HFF-Myc (cell line): ENCODE measurements at places on chromosomes 6 and 20.

- DNase-seq, result no peak
Observed at GRCh38 chr20:7996898-7997297, 22.7 kb downstream of the TMX4 start.

GRCh38 chr6:148523048-148523447 is 180.4 kb downstream of the SASH1 start:
- peak; percentile 83 for DNase-seq

DNA sequence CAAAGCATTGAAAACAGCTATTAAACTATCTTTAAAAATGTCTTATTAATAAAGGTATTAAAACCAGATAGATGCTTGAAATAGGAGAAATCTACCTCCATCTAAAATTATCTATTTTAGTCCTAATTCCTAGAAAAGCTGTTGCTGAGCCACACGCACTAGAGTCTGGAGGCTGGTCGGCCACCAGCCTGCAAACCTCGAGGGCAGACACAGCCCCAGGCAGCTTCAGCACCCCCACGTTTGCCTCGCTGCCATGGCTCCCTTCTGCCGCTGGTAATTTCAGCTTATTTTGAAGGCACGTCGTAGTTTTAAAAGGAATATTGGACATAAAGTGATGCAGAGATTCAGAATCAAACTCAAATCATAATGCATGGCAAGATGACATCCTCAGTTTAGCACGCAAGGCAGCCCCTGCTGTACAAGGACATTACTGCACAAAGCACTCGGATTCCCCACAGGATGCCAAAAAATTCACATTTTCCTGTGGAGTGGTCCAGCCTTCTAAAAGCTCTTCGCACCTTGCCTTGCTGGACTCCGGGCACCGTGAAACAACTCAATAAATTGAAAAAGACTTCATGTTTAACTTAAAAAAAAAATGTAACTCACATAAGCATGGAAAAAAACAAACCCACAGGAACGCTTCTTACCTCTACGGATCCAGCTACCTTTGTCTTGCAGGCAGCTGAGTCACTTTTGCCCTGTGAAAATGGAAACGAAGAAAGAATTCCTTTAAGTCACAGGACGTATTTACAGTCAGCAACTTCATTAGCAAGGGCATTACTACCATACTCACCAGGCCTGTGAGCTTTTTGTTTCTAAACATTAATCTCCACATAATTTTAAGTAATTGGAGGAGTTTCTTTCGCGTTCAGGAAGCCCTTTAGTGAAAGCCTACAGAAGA is 143.4 kb upstream of the RPS6KA2 start:
- no peak for DNase-seq

- DNase-seq, result no peak
Observed at GRCh38 chr20:1130847-1131246, 12.4 kb downstream of the PSMF1 start.

GRCh38 chr6:37994223-37994622 is 174.7 kb downstream of the ZFAND3 start:
- DNase-seq, result no peak

DNA sequence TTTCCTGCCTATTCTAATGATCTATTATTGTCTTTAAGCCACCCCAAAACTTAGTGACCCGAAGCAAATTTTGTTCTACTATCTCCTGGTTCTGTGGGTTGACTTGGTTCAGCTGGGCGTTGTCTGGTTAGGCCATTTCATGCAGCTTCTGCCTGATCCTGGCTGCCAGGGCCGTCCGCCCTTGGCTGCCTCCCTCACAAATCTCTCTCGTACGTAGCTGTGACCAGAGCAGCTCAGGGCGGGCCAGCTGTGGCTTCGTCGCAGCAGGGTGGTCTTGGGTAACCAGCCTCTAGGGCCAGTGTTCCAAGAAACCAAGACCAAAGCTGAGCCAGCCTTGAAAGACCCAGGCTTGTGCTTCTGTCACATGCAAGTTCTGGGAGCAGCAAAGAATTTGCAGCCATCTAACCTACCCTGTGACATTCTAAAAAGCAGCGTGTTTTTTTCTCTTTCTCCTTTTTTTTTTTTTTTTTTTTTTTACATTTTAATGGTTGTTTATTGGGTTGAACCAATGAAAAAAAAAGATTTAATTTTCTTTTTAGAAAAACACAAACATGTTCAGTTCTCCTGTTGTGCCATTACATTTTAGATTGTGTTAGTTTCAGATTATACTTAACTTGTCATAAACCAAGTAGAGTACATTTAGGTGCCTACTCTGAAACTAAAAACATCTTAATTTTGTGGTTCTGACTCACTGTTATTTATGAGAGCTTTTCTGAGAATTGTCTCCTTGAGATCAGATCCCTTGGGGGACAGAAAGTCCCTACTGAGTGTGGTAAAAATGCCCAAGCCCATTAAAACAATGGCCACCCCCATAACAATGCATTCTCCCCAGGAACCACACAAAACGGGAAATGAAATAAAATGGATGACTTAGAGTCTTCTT is 83.9 kb downstream of the ZDHHC14 start:
- DNase-seq, result no peak

DNA sequence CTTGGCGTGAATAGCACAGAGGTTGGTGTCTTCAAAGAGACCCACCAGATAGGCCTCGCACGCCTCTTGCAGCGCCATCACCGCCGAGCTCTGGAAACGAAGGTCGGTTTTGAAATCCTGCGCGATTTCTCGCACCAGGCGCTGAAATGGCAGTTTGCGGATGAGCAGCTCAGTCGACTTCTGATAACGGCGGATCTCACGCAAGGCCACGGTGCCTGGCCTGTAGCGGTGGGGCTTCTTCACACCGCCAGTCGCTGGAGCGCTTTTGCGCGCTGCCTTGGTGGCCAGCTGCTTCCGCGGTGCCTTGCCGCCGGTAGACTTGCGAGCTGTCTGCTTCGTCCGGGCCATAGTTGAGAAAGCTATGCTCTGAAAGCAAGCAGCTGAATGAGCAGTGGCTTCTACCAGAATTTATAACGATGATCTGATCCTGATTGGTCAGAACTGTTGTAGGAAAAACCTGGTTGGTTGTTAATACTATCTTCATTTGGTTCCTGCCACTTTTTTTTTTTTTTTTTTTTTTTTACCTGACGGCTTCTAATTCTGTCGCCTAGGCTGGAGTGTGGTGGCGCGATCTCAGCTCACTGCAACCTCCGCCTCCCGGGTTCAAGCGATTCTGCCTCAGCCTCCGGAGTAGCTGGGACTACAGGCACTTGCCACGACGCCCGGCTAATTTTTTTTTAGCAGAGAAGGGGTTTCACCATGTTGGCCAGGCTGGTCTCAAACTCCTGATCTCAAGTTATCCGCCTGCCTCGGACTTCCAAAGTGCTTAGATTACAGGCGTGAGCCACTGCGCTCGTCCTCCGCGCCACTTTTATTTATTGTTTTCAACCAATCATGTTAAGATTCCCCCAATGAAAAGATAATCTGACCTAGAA is 21.5 kb downstream of the OR2B2 start:
- DNase-seq, result peak; percentile 96

- no peak for DNase-seq
Observed at GRCh38 chr20:2116170-2116940, 14.7 kb downstream of the STK35 start.
